Activated CD8-positive, alpha-beta T cell treated with anti-CD3 and anti-CD28 coated beads, Interleukin-2, amount 10 ng/mL, durations not matched to agents 7 days and 5 days (primary cell): ENCODE measurements at places on chromosomes 4 and X. TPM values are rescaled to one million over a fixed set of nuclear protein-coding genes. Genes with fewer than 3 reads are reported as not detected.

DNA sequence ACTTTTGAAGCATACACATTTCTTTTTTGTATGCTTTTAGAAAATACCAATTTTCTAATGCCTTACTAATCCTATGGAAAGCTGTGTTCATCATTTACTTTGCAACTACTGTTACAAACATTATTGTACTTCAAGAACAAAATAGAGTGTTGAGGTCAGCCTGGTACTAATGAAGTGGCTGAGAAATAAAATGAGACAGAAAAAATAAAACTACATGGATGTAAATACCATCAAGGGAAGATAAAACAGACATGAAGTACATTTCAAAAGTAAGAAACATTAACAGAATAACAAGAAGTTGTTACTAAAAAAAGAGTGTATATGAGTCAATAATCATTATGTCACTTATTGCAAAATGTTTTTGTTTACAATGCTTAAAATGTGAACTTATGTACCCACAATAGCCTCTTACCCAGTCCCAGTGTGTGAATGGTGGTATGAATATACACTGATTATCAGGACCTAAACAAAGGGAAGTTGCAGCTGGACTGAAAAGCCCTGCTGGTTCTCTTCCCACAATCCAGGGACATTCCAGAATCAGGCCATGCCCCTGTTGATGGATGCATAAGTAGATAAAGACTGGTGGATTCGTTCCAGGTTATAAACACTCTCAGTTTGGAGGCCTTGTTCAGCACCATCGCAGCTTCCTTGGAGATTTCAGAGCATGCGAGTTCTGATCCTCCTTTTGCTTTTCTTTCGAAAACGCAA lies 2.4 kb upstream of the CSN3 start:
- H3K27ac ChIP-seq: no peak overlapping the region
- H3K4me3 ChIP-seq: no peak overlapping the region
- DNase-seq: no peak
- H3K4me1 ChIP-seq: no peaks in the 10 kb centered on the region
- no peaks in the 10 kb centered on the region for H3K27me3 ChIP-seq

GRCh38 chr4:98430708-98431403 lies 169.7 kb downstream of the RAP1GDS1 start:
- H3K4me3 ChIP-seq: no peak overlapping the region
- no peak for DNase-seq
- H3K27ac ChIP-seq: no peak overlapping the region
- no peaks in the 10 kb centered on the region for H3K27me3 ChIP-seq

- peaks cover 2% of the 10 kb centered on the region for H3K27me3 ChIP-seq
- H3K36me3 ChIP-seq: no peaks in the 10 kb centered on the region
- peaks cover 10% of the 10 kb centered on the region for H3K4me1 ChIP-seq
- DNase-seq: no peak
- H3K27ac ChIP-seq: no peak overlapping the region
Observed at GRCh38 chrX:10004832-10005475, 37.8 kb downstream of the CLDN34 start.

GRCh38 chr4:155929833-155930232 lies 23.8 kb downstream of the CTSO start:
- no peak overlapping the region for H3K27ac ChIP-seq
- DNase-seq: no peak
- H3K27me3 ChIP-seq: no peaks in the 10 kb centered on the region

DNA sequence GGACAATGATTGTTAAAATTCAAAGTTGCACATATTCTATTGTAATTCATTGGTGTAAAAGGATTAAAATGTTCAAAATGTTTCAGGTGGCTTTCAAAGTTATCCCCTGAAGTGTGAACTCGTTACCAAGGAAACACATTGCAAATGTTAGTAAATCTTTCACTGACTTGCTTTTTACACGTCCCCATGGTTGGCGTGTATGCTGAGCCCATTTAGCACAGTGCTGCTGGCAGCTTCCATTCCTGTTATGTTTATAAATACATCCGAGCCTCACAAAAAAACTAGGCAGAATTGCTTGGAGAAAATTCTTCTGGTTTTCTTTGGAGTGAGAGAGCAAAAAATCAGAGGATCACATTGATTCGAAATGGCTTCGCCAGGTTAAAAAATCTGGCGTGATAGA lies 105.9 kb upstream of the HPGD start:
- no peaks in the 10 kb centered on the region for H3K4me1 ChIP-seq
- H3K27me3 ChIP-seq: peaks cover 4% of the 10 kb centered on the region
- H3K4me3 ChIP-seq: no peak overlapping the region
- H3K27ac ChIP-seq: no peak overlapping the region

DNA sequence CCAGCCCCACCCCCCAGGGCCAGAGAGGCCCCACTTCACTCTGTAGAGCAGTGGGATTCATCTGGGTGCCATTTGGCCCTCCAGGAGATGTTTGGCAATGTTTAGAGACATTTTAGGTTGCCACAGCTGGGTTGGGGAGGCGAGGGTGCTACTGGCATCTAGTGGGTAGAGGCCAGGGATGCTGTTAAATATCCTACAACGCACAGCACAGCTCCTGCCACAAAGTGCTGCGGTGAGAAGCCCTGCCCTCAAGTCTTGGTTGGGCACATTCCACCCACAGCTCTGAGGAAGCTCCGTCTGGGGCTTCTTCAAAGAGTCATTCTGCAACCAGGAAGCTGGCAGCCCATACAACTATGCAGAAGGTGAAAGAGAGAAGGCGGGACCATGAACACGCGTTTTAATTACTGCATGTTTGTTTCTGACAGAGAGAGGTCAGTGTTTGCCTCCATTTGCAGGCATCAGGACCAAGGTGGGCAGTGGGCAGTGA lies 48.1 kb upstream of the FAM9C start:
- peaks cover 88% of the 10 kb centered on the region for H3K4me1 ChIP-seq
- H3K27ac ChIP-seq: peak overlapping the region; percentile 83
- DNase-seq: peak; percentile 89
- H3K4me3 ChIP-seq: peak overlapping the region; percentile 56
- H3K36me3 ChIP-seq: peaks cover 11% of the 10 kb centered on the region

- H3K27me3 ChIP-seq: peaks cover 68% of the 10 kb centered on the region
- H3K27ac ChIP-seq: no peak overlapping the region
- no peak for DNase-seq
- peaks cover 5% of the 10 kb centered on the region for H3K4me1 ChIP-seq
- peak overlapping the region; percentile 9 for H3K4me3 ChIP-seq
Observed at GRCh38 chr4:105895583-105896460, 551 bp downstream of the NPNT start.

DNA sequence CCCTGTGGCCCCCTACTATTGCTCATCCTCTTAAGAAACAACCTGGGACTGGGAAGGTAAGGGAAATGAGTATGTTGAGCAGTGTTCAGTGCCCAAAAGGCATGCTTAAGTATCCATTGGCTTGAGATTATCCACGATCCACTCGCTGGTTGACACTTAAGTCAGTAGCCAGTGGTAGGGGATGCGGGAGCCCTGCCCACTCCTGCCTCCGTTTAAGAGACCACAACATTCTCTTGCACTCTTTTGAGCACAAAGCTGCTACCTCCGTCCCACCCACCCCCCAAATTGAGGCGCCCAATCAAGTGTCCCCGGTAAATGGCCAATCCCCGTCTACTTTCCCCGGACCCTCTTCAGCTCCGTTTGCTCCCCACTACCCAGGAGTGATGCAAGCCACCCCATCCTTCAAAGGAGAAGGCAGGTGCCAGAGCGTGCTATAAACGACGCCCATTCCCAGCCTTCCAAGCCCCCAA lies 25.0 kb downstream of the UTP14A start:
- H3K4me1 ChIP-seq: peaks cover 5% of the 10 kb centered on the region
- no peak for DNase-seq
- peaks cover 13% of the 10 kb centered on the region for H3K36me3 ChIP-seq

DNA sequence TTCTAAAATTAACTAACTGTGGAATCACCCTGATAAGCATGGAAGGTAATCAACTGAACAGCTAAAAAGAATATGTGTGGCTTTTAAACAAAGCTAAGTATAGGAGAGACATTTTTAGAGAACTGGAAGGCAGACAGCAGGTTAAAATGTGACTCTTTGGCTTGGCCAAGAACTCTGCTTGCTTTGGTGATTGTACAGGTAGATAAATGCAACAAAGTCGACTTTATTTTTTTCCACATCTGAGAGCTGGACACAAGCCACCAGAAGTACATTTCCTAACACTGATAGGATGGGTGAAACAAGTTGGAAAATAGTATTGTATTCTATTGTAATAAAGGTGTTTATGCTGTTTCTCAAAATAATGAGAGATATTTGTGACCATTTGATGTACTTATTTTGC lies 84.1 kb downstream of the RBMX2 start:
- no peak for DNase-seq
- H3K4me1 ChIP-seq: no peaks in the 10 kb centered on the region
- no peak overlapping the region for H3K4me3 ChIP-seq
- H3K27me3 ChIP-seq: peaks cover 5% of the 10 kb centered on the region
- H3K36me3 ChIP-seq: no peaks in the 10 kb centered on the region

The ZNF732 gene
- total RNA-seq: not detected

The POU4F2 gene
- not detected for total RNA-seq

The XG gene
- not detected for total RNA-seq

The SMIM10 gene
- 0.71 TPM for total RNA-seq
